ENCODE measurements at places on chromosomes 13 and 19. TPM values are rescaled to one million over a fixed set of nuclear protein-coding genes. Genes with fewer than 3 reads are reported as not detected.

DNA sequence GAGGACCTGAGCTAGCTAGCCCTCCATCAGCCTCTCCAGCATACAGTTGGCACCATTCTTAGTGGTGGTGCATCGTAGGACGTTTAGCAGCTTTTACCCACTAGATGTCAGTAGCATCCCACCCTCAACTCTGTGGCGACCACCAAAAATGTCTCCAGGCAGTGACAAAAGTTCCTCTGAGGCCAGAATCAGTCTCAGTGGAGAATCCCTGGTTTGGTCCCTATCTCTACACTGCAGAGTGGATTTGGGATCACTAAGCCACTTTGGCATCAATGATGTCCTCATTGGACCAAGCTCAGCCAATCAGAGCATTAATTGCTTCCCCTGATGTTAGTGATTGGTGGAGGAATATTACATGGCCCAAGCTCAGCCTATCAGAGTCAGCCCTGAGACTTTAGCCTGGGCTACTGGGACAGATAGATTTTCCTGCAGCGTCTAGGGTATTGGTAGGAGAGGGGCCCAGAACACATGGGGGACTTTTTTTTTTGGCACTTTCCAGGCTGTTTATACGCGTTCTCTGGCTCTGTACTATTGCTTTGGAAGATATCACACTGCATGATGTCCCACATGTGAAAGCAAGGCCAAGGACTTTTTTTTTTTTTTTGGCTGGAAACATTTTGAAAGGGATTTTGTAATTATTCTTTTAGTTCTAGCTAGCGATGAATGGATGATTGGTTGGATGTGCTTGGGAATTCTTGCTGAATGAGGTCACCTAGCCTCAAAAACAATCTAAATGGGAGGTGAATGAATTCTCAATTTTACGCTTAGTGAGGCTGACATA is 7.0 kb downstream of the TMEM221 start:
- no peak for DNase-seq

DNA sequence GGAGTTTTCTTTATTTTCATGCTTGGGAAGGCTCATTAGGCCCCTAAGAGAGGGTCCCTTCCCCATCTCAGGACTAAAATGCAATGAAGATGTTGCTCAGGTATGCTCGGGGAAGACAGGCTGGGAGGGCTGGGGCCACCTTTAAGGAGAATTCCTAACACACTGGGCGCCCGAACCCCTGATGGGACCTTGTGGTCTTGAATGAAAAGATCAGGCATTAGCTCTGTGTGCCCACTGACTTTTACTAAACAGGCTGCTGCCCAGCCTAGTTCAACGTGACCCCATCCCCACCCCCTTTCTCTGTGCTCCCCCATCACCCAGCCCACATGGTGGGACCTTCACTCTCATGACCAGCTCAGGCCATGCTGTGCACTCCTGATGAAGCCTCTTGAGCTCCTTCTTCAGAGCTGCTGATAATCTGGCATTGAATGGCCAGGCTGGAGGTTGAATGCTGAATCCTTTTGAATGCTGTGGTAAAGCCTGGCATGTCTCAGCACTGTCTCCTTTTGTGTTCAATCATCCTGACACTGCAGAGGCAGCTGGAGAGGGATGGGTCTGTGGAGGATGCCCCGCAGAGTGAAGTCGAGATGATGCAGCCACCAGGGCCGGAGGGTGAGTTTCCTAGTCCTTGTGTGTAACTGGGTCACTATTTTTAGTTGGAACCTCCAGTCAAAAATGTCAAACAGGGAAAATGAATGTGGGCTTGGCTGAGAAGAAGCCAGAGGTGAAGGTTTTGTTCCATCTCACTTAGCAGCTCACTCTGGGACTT is 209.1 kb downstream of the UQCRFS1 start:
- DNase-seq, result no peak

GRCh38 chr13:41643507-41643906 is 186.2 kb downstream of the RGCC start:
- no peak for DNase-seq

- DNase-seq, result no peak
Observed at GRCh38 chr19:17104679-17105078, 29.1 kb downstream of the MYO9B start.

DNA sequence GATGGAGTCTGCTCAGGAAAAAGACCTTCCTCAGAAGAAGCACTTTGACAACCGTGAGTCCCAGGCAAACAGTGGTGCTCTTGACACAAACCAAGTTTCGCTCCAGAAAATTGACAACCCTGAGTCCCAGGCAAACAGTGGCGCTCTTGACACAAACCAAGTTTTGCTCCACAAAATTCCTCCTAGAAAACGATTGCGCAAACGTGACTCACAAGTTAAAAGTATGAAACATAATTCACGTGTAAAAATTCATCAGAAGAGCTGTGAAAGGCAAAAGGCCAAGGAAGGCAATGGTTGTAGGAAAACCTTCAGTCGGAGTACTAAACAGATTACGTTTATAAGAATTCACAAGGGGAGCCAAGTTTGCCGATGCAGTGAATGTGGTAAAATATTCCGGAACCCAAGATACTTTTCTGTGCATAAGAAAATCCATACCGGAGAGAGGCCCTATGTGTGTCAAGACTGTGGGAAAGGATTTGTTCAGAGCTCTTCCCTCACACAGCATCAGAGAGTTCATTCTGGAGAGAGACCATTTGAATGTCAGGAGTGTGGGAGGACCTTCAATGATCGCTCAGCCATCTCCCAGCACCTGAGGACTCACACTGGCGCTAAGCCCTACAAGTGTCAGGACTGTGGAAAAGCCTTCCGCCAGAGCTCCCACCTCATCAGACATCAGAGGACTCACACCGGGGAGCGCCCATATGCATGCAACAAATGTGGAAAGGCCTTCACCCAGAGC is 16.2 kb upstream of the ZNF544 start:
- no peak for DNase-seq

Gene GARRE1
- total RNA-seq, result 19.8 TPM

Gene CAPNS1
- total RNA-seq, result 838 TPM
